Stimulated activated CD4-positive, alpha-beta T cell treated with anti-CD3 and anti-CD28 coated beads, Interleukin-4, amount 100 ng/mL, for 48 hours (primary cell): ENCODE measurements at places on chromosomes 5 and 9.

DNA sequence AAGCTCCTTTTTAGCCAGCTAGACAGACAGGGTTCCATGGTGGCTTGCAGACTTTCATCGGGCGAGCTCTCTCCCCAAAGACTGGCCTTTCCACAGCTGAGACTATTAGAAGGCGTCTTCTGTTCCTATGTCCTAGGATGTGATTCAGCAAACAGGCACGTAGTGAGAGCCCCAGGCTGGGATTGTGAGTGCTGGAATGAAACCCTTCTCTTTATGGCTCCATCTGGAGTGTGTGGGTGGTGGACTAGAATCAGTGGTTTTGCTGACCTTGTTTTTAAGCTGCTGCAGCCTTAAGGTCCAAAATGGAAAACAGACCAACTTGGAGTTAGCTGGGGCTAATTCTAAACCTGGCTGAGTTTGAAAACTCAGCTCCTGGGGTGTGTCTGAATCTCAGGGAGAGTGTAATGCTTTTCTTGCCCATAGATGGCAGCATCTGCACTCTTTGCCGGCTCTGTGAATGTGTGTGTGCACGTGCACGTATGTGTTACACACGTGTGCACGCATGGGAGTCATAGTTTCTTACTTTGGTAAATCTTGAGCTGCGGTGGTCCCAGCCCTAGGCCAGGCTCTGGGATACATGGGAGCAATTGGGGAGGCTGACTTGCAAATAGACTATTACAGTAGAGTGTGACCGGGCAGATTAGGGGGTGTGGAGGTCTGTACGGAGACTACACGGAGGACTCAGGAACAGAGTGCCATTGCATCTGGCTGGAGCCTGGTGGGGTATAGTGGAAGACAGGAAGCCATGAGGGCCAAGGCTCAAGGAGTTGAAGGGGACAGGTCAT, 10.7 kb downstream of the GSN start:
- DNase-seq, result peak; percentile 34

DNA sequence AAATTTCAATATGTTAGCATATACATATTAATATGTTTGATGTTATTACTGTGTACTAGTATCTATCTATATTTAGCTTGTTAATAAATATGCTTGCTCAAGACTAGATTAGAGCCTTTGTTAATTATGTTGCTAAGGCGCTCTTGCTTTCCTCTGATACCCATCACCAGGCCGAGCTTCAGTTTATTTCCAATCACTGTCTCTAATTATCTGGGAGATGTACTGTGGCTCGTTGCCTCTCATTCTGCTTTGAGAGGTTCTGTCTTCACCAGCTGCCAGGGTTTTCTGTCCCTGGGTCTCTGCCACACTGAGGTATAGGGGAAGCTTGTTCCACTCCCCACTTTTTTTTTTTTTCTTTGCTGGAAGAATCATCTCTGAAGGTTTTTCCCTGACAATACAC, 21.0 kb upstream of the TAF11L2 start:
- DNase-seq, result no peak

DNA sequence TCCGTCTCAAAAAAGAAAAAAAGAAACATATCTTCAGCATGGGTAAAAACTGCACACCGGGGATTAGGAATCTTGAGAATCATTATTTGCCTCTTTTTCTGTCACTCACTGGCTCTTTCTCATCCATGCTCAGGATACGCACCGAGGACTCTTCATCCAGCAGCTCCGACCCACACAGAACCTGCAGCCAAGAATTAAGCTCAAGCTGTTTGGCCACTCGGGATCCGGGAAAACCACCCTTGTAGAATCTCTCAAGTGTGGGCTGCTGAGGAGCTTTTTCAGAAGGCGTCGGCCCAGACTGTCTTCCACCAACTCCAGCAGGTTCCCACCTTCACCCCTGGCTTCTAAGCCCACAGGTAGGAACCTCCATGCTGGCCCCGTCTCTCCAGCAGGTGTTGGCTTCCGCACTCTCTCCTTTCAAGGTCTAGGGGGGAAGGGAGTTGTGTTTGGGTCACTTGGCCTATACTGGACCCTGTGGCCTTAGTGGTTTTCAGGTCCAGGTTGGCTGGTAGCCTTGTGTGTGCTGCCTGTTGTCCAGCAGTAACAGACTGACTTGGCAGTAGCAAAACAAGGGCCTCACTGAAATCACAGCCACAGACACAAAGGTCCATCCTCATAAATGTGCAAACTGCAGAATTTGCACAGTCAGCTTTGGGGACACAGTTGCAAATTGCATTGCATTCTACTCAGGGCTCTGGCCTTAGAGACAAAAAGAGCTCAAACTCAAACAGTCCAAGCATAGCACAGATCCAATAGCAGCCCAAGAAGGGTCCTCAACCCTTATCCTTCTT, 44.5 kb upstream of the CTSL start:
- no peak for DNase-seq

GRCh38 chr9:92716557-92716956, 46.6 kb upstream of the IPPK start:
- peak; percentile 90 for DNase-seq

- peak; percentile 52 for DNase-seq
Measured at GRCh38 chr9:129027685-129028191, 393 bp downstream of the SH3GLB2 start.

- no peak for DNase-seq
Measured at GRCh38 chr5:180441564-180442051, 52.6 kb upstream of the CNOT6 start.

DNA sequence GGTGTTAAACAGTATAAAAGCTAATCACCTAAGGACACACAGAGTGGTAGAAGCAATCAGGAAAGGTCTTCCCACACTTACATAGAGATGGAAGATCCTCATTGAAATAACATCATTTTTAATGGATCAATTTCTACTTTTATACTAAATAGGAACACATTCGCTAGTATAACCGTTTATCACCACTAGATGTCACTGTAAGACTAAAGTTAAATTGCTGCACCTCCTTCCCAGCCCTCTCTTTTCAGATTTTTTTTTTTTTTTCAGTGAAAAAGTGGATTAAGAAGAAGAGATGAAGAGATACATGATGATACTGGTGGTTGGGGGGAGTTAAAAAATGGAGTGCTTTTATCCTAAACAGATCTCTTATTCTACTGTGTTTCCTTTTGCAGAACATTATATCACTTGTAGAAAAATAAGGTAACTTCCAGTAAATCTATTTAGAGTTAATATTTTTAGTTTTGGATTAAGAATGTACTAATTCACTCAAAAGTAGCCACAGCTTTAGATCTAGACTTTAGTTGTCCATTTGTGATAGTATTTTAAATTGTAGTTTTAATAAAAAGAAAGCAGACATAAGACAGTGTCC, 116.9 kb upstream of the ARRDC3 start:
- DNase-seq, result no peak

DNA sequence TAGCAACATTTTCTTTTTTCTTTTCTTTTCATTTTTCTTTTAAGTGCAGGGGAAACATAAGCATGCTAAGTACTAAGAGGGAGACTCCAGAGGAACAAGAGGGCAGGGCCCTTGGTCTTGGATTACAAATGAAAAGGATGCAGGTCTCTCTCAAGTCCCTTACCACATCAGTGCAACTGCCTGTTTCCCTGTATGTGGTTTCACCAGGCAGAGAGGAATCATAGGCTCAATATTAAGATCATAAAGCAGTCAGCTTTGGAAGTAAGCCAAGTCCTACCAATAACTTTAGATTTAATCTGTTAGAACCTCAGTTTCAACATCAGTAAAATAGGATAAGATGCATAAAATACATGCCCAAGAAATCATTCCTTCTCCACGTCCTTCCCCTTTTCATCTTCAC, 422.7 kb upstream of the PAPPA start:
- DNase-seq, result no peak

DNA sequence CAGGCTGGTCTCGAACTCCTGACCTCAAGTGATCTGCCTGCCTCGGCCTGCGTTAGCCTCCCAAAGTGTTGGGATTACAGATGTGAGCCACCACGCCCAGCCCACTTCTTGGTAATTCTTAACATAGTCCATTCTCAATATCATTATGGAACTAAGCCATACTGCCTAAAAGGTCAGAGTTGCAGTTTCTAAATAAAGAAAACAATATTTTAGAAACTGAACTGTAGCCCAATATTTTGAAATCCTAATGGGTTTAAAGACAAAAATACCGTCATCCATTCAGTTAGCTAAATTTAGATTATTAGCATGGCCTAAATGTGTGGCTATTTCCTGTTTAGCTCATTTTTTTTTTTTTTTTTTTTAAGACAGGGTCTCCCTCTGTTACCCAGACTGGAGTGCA, 99.5 kb downstream of the USP20 start:
- no peak for DNase-seq

- DNase-seq, result no peak
Measured at GRCh38 chr5:73229271-73229670, 56.3 kb downstream of the TMEM174 start.

DNA sequence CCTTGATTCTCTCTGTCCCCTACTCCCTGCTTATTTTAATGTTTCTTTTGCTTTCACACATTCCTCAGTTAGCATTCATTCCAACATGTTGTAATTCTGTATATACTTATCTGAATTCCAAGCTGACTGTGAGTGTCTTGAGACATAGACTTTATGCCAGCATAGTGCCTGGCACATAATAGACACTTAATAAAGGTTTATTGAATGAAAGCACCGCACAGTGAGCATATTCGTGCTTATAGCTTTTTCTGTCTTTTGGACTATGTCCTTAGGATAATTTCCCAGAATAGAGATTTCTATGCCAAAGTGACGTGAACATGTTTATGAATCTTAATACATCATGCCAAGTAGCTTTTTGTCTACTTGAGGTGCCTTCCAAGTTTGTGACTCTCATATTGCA, 174.6 kb downstream of the CD180 start:
- no peak for DNase-seq

DNA sequence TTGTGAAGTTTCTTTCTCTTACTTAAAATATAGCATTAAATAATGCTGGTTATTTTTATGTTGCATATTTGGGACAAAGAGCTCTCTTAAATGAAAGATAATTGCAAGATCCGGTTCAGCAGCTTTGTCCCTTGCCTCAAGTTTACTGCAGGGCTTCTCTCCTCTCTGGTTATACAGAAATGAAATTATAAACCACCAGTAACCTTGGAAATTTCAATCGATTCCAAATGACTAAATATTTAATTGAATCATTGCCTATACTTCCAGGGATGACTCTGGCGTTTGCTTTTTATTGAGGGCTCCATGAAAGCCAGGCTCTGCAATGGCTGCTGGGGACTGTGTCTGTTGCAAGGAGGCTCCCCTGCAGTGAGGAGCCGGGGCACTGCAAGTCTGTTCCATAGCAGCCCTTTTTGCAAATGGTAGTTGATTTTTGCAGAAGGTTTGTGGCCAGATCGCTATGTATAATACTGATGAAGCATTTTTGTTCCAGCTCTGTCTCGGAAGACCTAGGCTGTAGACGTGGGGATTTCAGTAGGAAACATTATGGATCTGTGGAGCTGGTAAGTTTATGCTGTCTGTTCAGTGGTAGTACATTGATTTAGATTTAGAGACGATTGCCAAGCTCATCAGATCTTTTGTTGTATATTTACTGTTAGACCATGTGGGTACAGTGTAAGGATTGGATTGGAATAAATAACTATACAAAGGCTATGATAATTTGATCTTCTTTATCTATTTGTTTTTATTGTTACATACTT, at the start of gene GARNL3:
Gene GARNL3, plus strand, starts transcription at position 313 of the 758 bp plus-strand sequence. Its CDS starts 104 bp downstream, at position 417.
- no peak for DNase-seq

- no peak for DNase-seq
Measured at GRCh38 chr5:119264186-119264585, 91.6 kb upstream of the TNFAIP8 start.

DNA sequence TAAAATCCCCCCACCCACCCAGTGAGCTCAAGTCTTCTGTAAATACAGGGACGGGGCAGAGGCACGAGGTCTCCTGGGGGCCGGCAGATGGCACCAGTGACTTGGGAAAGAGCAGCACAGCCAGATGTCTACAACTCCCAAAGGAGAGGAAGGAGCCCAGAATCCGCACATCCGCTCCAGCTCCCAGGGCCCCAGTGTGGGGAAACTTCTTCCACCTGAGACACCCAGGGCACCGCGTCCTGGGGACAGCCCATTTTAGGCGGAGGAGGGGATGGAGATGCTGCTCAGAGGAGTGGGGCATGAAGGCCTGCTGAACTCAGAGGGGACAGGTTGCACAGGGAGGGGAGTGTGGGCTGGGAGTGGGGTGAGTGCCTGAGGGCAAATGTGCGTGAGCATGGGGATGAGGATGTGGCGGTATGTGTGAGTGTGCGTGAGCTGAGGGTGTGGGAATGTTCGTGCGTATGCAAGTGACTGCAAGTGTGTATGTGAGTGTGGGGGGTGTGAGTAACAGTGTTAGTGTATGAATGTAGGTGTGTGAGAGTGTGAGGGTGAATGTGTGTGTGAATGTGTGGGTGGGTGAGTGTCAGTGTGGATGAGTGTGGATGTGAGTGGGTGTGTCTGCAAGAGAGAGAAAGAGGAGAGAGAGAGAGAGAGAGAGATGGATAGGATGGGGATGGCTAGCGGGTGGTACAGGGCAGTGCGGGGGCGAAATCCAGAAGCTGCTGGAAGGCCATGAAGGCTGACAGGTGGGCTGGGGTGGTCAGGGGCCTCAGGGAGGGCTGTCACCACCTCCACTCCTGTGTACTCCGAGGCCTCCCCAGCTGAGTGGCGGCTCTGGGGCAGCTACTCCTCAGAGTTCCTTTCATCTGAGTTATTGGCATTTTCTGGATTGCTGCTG, 63.5 kb downstream of the DUSP1 start:
- no peak for DNase-seq

DNA sequence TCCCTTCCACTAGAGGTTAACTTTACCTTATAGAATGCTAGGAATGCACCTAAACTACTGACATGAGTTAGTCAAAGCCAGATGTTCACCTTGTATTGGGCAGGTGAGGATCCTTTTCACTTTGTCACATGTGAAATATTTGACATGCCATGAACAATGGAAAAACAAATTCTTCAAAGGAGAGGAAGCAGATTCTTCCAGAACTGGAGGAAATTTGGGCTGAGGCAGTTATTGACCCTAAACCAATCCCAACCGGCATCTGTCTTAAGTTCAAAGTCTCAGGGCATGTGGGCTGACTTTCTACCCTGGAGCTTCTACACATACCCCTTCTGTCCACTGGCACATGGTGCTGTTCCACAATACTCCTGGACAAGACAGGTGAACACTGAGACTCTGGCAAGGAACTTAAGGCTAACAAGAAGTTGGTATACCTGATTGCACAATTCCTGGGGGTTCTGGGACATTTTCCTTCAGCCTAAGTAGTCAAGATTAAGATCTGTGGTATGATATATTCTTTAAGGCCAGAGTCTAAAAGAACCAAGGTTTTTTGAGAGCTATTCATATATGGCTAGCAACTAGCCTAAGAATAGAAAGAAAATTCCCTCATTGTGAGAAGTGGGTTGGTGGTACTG, 2.6 kb downstream of the VLDLR start:
- DNase-seq, result no peak

DNA sequence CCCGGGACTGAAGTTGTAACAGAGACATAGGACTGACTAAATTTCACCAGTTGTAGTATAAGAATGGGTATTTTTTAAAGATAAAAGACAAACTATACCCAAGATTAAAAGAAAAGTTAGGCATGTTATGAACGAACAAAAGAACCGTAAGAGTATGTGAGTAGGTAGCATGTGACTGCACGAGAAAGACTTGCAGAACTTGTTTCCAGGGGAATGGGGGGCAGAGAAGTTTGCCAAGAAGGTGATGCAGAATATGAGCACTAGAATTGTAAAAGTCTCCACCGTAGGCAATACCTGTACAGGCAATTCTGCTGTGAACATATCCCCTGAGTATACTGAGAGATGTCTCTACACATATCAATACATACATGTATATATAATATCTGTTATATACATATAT, 614.7 kb downstream of the PRELID2 start:
- DNase-seq, result no peak

GRCh38 chr9:2925016-2925415, 81.1 kb upstream of the PUM3 start:
- no peak for DNase-seq
